Kidney epithelial cell (primary cell): ENCODE measurements at places on chromosomes 6 and 20.

DNA sequence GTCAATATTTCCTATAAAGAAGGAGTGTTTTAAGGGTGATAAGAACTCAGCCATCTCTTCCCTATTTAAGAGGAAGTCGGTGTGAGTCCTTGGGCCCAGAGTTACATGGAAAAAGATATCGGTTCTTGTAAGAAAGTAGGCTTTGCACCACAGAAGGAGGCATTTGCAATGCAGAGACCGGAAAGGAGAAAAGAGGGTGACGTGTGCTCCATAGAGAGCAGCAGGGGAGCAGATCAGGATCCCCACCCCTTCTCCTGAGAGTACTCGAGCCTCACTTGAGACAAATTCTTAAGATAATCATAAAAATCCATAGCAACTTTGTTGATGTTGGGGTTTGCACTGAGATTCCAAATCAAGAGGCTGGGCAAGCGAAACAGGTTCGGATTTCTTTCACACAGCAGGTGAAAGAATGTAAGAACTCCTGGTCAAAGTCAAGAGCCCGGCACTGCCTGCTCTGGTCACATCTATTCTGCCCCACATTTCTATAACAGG, 27.8 kb downstream of the FOXA2 start:
- no peak for DNase-seq

- no peak for DNase-seq
Measured at GRCh38 chr20:36984257-36984638, 32.7 kb upstream of the SAMHD1 start.

GRCh38 chr20:5122873-5123260, 3.1 kb upstream of the PCNA start:
- DNase-seq: no peak

DNA sequence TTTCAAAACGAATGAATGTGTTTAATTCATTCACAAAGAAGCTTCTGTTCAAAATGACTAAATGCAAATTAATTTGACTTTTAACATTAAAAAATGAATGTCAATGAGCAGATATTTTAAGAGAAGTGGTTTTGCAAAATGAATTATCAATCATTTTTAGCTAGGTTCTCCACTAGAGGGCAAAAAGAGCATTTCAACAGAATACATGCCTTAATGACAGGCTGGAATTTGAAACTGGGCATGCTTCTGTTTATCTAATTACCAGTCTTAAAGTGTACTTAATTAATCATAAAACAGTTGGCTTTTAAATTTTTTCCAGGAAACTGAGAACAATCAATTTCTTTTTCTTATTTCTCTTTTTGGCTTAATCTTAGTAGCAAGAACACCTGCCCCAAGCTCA, 63.8 kb upstream of the TINAG start:
- no peak for DNase-seq

DNA sequence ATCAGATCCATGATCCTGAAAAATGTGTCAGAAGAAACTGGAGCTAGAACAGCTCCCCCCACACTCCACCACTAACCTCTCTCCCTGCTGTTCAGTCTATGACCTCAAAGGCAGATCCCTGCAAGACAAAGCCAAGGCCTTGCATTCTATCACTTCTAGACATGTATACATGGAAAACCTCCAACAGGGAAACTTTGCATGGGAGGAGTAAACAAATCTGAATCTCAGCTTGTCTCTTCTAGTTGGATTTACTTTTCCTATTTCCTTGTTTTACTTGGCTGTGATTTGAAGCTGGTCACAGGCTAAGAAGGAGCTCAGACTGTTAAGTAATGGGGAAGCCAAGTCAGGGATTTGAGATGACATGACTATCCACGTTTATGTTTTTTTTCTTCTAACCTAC, 456.8 kb upstream of the CHD6 start:
- no peak for DNase-seq

DNA sequence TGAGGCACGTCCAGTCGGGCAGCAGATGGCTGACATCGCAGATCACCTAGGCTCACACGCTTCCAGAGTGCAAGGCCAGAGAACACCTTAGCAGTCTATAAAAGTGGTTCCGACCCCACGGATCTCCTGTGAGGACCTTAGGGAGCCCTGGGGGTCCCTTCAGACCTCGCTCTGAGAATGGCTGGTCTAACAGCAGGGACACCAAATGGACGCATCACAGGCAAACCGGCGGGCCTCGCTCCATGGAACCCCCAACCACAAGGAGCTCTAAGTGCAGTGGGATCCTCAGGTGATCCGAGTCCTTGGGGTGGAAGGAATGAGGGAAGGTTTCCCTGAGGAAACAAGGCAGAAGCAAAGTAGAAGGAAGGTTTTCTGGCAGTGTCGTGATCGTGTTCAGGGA, 135.4 kb downstream of the SMOC2 start:
- DNase-seq: no peak

GRCh38 chr20:62647521-62648317, 5.4 kb downstream of the SLCO4A1 start:
- no peak for DNase-seq

DNA sequence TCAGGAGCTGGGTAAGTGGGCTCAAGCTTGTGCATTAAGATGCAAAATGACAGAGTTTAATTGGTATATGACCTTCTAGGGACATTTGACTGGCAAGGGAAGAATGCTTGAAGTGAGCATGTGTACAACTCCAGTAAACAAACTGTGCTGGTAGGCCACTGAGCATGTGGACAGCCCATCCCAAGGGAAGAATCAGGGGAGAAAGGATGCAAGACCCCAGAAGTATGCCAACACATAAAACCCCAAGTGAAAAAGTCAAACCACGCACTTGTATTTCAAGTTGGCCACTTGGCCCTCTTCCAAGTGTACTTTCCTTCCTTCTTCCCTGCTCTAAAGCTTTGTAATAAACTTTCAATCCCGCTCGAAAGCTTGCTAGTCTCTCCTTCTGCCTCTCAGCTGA, 10.4 kb upstream of the THBD start:
- DNase-seq: no peak

- no peak for DNase-seq
Measured at GRCh38 chr20:32889281-32889680, 30.6 kb downstream of the EFCAB8 start.

DNA sequence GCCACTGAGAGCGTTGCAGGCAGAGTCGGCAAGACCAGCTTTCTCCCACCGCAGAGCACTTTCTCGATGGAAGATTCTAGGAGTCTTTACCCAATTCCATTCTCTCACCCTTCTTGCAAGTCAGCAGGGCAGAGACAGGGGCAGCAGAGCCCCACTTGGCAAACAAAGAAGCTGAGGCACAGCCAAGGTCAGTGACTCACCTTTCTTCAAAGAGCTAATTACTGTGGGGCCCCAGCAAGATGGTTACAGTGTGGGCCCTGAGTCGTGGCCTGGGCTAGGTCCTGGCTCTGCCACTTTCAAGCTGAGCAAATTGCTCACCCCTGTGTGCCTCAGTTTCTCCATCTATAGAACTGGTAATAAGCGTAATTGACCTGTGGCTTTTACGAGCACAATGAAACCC, 277.0 kb downstream of the PREX1 start:
- DNase-seq: no peak

- no peak for DNase-seq
Measured at GRCh38 chr6:156199182-156199581, 578.0 kb upstream of the ARID1B start.

GRCh38 chr20:19284400-19285178, 72.1 kb downstream of the SLC24A3 start:
- no peak for DNase-seq

GRCh38 chr6:125477844-125478243, 176.1 kb upstream of the HDDC2 start:
- no peak for DNase-seq

DNA sequence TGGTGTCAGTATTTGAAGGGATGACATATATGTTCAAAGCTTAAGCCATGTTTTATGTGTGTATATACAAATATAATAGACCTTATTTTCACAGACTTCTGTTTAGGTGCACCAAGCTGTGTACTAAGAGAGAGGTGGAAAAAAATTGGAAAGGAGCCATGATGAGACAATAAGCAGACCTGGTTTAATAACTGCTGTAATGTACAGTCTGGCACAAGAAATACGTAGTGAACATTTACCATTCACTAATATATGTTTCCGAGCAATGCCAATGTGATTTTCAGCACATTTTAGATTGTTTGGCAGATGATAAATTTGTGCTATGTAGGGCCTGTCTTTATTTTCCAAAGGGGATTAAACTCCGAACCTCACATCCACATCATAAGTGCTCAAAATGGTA, 116.3 kb downstream of the KHDC1L start:
- no peak for DNase-seq

DNA sequence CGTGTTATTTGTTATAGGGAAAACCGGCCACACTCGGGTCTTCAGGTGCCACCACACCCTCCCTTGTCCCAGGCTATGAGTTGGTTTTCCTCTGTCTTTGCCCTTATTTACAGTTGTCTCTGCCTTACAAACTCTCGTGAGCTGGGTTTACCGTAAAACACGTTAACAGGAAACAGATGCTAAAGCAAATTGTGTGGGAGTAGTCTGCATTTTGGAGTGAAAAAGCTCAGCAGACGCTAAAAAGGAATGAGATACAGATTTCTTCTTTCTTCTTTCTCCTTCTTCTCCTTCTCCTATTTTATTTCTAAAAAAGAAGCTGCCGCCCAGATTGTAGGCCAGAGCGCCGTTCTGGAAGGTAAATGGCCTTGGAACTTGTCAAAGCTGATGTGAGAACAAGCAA, 51.9 kb downstream of the APCDD1L start:
- no peak for DNase-seq

DNA sequence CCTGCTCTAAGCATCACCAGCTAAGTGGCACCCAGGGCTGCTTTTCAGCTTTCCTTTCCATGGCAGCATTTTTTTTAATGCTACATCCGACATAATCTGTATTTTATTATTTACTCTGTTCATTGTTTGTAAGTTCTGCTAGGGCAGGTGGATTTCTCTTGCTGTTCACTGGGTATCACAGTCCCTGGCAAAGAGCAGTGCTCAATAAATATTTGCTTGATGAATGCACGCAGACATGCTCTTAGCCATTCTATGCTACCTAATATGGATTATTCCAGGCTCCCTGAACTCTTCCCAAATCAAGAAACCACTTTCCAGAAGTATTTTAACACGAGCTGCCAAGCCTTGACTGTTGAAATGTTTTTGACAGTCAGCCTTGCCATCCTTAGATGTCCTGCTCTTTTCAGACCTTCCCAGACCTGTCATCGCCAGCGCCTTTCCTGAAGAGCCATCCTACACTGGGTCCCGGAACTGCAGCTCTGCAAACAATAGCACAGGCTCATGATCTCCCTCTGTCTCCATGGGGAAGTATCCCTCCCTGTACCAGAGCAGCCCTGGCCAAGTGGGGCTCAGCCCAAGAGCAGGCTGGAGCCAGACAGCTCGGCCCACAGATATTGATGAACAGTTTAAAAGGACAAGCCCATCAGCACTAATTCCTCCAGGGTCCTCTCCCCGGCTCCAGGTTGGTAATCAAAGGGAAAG, 136.5 kb upstream of the CDH4 start:
- DNase-seq: no peak
